ENCODE measurements at places on chromosomes 16 and 17.

DNA sequence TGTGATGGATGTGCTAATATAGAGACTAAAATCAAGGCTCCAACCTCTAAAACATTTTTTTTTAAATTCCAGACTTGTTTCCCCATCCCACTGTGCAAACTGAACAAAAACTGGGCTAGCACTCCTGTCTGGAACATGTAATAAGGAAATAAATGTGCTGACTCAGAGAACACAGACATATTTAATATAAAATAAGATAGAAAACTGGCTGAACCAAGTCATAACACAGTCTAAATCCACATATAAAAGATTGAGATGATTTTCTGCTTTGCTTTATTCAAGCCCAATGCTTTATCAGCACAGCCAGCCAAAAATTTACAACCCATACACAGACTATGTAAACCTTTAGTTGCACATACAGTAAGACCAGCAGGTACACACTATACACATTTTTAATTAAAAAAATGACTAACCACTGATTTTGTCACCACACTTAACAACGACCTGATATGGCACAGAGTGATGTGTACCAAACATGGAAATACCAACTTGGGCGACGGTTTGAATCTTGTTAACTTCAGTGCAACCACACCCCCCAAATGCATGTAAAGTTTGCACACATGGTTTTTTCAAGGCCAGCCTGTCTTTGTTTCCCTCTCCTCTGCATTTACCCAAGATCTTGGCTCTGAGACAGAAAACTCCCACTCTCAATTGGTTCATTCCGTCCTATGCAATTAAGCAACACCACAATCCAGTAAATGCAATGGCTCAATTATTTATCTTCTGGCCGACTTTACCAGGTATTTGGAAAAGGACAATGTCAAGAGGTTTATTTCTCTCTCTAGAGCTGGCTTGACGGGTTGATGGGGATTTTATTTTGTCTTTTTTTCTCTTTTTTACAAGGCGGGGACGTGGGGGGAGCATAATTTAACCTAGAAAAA, 1.2 kb downstream of the STAT3 start:
- no peak for DNase-seq

GRCh38 chr17:31686495-31686894, 172.5 kb downstream of the COPRS start:
- no peak for DNase-seq

DNA sequence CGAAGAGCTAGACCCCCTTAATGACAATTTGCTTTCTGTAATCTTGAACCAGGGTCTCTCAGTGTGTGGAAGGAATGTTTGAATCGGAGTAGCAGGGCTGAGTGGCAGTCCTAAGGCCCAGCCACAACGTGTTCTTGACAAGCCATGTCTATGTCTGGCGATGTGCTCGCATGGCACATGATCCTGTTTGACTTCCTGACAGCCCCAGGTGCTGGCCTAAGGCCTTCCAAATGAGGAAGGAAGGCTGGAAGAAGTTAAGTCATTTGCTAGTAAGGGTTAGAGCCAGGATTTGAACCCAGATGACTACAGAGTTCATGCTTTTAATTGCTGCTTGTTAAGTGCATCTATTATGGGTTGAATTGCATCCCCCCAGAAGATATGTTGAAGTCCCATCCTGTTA, 486.7 kb downstream of the MAF start:
- no peak for DNase-seq

DNA sequence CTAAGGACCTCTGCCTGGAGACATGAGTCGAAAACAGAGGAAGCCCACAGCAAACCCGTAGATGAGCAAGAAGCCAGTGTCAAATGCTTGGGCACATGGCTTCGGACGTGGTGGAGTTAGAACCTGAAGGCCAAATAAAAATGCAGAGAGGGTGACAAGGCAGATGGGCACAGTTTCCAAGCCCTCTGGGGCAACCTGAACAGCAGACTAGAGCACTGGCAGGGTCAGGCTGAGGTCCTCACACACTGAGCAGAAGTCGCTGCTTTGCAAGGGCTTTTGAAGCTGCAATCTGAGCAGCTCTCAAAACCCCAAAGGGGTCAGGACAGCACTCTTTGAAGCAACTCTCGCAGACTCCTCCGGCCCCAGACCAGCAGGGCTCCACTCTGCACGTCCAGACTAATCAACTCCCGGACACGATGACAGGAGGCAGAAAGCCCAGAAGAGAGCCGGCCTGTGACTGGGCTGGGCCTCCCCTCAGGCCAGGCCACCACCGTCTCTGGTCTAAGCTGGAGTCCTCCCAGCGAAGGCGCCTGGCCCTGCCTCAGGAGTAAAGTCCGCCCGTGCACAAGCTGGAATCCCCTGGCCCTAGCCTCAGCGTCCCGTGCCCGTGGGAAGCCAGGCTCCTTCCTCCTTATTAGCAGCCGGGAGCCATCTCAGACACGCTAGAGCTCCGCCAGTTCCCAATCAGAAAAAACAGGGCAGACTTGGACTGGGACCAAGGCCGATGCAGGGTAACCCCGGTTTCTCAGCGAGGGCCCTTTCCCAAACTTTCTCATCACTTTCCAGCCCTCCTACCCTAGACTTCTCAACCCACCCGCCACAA, 924 bp downstream of the SMARCD2 start:
- no peak for DNase-seq

DNA sequence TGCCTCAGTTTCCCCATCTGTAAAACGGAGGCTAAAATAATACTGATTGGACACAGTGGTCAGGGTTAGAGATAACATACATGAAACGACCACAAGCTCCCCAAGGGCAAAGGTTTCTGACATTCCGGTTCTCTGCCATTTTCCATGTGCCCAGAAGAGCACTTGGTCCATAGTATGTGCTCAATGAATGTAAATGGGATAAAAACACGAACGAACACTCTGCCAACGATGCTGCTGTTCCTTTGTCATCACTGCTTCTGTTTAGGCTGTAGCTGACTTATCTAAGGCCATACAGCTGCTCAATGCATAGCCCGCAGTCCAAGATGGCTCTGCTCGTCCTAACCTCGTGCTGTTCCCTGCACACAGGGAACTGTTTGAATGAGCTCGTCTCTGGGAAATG, 102.0 kb downstream of the RMI2 start:
- no peak for DNase-seq

- DNase-seq: no peak
Measured at GRCh38 chr17:7186241-7186640, 7.1 kb upstream of the ASGR1 start.

- peak; percentile 1 for DNase-seq
Measured at GRCh38 chr17:60720763-60721531, 43.3 kb downstream of the BCAS3 start.

- no peak for DNase-seq
Measured at GRCh38 chr16:52450916-52451315, 96.0 kb downstream of the TOX3 start.

DNA sequence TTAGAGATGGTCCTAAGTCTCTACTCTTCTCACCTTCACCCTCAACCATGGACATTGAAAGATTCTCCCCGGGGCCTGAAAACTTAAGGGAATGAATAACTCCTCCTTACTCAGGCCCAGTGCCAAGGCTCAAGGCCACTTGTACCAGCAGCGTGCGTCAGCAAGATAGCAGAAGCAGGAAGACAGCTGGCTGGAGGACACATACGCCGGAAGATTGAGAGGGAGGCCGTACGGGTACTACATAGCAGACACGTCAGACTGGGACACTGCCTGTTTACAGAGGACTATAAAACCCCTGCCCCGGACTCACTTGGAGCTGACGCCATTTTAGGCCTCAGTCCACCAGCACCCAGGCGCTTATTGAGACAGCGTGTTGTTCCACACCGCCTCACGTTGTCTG, 75.8 kb upstream of the MED13 start:
- DNase-seq: no peak

- no peak for DNase-seq
Measured at GRCh38 chr17:55634702-55635101, 88.0 kb downstream of the TMEM100 start.

- no peak for DNase-seq
Measured at GRCh38 chr16:88585927-88586581, 15.9 kb downstream of the ZC3H18 start.

DNA sequence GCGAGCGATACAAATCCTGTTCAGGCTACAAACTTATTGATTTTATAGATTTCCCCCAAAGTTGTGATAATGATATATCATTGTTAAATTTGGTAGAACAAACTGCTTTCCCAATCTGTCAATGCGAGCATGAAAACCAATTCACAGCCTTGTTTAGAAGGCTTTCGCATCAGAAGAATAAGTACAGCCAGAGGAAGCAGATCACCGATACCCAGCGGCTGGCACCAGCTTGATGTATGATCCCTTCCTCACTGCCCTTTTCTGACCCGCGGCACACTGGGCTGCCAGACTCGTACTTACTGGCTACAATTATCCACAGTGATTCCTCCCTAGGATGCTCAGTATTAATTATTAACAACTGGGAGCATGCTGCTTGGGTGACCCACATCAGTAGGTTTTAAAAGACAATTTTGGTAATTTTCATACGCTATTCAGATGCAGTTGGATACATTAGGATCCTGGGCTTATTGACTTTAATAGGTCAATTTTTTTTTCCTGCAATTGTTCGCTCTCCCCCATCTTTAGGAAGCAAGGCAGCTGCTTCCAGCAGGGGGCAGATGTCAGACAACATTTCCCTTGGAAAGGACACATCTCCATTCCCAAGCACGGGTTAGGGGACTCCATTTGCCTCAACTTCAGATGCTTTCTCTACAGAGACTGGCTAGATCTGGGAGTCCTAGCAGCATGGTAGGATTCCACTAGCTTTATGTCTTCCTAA, 582.7 kb upstream of the PSMD7 start:
- DNase-seq: no peak

DNA sequence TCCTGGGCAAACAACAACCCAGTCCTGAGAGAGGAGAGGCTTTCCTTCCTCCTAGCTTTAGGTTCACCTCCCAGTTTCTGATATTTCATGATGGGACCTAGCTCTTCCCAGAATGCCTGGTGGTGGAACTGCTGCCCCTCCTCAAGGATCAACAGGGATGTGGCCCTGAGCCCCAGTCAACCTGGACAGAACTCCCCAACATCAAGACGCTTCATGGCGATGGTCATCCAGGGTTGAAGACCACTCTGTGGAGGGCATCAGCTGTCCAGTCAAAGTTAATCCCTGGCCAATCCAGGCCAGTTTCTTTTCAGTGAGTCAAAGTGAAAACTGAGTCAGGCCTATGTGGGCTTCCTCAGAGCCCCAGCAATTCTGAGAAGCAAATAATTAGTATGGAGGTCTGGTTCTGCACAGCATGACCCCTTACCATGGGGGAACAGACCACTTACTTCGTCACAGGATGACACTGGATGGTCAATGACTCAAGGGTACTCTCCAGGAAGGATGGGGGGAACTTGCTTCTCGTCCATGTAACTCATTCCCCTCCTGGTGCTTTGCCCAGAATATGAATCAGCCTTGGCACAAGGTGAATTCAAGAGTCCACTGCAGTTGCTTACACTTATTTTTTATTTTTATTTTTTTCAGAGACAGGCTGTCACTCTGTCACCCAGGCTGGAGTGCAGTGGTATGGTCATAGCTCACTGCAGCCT, 14.7 kb upstream of the XYLT2 start:
- DNase-seq: no peak

- no peak for DNase-seq
Measured at GRCh38 chr17:68314916-68315535, 23.7 kb downstream of the ARSG start.

GRCh38 chr17:73969956-73970355, 233.5 kb upstream of the RPL38 start:
- DNase-seq: no peak

GRCh38 chr17:77422748-77423113, 282.0 kb downstream of the SEC14L1 start:
- no peak for DNase-seq

- no peak for DNase-seq
Measured at GRCh38 chr16:21179126-21179982, 20.9 kb downstream of the LDAF1 start.

DNA sequence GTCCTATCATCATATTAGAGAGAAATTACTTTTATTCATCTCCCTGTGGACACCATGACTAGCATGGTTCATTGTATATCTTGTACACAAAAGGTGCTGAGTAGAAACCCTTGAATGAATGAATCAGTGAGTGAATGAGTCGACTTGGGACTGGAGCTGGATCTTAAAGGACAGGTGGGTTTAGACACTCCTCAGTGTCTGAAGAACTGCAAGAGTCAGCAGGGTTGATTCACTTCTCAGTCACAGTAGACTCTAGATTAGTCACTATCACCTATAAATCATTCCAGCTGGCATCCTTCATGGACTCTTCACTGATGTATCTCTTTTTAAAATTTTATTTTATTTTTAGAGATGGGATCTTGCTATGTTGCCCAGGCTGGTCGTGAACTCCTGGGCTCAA, 30.1 kb upstream of the PMFBP1 start:
- DNase-seq: no peak

DNA sequence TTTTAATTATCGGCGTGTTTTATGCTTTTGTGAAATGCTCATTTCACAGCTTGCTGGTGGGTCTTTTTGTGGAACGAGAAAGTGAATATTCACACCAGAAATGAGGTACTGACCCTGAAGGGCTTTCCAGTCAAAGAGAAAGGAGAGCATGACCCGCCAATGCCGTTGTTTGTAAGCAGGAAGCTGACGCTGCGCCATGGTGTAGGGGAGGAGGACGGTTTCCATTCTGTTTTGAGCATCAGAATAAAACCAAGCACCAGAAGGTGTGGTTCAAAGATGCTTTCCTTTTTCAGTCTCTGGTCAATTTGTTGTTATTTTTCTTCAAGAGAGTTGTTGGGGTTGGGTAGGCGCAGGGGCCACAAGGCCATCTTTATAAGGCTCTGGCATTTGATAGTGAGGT, 669.3 kb downstream of the WWOX start:
- DNase-seq: no peak

DNA sequence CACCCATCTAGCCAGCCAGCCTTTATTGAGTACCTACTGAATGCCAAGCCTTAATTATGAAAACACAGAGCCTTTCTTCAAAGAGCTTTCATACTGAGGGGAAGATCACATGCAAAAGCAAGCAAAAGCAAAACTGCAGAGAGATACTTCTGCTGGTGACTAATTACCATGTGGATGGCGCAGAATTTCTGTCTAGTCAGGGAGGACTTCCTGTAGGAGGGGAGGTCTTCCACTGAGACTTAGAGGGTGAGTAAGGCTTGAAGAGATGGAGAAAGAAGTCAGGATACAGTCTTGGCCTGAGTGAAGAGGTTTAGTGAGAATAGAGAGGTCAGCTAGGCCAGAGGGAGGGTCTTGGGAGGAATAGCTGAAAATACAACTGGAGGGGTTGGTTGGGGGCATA, 53.9 kb upstream of the CCL2 start:
- no peak for DNase-seq

- DNase-seq: no peak
Measured at GRCh38 chr16:81642943-81643342, 136.1 kb upstream of the PLCG2 start.
